Activated T-helper 1 cell treated with anti-CD3 and anti-CD28 coated beads, Interleukin-2, amount 50 U/mL, for 16 hours (primary cell): ENCODE measurements at places on chromosomes 4 and X.

DNA sequence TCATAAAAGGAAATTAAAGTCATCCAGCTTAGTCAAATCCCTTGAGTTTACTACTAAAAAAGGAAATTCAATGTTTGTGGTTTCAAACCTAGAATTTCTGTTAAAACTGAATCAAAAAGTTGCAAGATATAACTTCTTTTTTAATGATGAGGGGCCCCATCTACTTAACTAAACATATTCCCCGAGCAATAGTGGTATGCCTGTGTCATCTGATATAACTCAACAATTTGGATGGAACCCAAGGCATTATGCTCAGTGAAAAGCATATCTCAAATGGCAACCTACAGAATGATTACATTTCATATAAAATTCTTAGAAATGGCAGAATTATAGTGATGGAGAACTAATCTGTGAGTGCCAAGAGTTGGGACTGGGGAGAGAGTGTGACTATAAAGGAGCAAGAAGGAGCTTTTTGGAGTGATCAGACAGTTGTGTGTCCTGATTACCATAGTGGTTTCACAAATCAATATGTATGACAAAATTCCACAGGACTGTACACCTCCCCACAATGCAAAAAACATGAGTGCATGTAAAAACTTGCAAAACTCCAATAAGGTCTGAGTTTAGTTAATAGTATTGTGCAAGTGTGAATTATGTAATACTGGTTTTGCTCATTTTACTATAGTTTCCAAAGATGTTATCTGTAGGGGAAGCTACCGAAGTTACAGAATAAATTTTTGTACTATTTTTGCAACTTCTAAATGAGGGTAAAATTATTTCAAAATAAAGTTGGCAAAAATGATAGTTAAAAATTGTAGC lies 323.2 kb downstream of the ARHGAP24 start:
- no peak for DNase-seq

DNA sequence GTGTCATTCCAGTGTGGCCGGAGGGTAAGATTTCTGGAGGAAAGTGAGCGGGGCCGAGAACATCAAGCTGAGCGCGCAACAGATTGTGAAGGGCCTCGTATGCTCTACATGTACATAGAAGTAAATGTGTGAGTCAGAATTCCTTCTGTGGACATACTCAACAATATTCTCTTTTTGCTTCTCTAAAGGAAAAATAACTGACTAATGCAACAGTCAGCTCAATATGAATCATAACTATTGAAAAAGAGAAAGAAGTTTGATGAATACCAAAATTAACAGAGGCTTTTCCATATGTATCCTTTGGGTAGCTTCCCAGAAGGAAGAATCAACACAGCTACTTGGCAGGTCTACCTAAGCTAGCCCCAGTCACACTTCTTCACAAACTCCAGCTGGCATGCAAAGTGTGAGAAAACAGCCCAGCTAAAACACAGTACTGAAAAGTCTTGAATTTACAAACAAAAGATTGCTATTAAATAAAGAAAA lies 87.5 kb upstream of the ZFP42 start:
- DNase-seq: no peak

DNA sequence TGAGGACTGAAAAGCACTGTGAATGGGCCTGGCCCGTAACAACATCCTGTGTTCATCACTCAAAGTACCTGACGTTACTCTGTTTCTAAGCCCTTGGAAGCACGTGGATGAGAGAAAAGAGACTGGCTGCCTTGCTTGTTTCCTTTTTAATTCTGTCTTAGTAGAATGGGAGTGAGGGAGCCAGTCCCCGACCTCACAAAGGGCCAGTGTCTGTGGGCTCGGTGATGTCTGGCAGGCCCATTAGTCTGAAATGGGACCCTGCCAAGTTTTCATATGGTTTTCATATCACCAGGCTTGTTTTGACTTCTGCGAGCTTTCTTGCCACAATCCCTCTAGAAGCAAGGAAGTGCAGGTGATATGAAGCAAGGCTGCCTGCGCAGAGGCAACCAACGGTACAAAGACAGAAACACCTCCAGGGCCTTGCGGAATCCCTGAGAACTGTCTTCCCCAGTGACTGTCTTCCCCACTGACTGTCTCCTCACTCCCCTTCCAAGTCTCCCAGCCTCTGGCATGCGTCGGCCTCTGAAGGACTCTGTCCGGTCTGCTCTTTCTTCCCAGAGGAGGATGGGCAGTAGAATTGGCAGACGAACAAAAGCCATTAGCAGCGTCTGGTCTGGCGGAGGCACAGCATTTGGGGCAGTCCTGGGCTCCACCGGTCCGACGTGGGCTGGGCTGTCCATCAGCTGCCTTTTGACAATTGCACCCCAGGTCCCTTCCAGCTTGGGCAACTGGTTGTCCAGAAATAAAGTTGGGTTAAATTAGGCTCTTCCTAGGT lies 20.2 kb upstream of the RASL11B start:
- DNase-seq: no peak

GRCh38 chr4:143421609-143422008 lies 84.9 kb downstream of the GAB1 start:
- no peak for DNase-seq

- DNase-seq: no peak
These were observed 18.0 kb downstream of the STAP1 start for GRCh38 chr4:67576538-67576937.
